ENCODE measurements at places on chromosomes 11 and 22.

DNA sequence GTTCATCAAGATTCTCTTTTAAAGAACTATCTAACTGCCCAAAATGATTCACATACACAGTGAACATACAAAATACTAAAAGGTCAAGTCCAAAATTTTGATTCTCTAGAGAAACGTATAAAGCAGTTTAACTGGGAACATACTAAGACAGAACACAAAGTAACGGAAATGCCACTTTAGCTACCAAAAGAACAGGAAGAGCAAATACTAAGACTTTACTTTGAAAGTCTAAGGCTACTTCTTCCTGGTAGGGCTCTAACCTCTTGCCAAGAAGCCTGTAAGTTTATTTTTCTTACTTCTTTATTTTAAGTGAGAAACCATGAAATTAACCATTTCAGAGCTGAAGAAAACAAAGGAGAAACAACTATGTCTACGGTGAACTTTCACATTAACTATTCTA is 6.2 kb downstream of the PICALM start:
- DNase-seq, result no peak

DNA sequence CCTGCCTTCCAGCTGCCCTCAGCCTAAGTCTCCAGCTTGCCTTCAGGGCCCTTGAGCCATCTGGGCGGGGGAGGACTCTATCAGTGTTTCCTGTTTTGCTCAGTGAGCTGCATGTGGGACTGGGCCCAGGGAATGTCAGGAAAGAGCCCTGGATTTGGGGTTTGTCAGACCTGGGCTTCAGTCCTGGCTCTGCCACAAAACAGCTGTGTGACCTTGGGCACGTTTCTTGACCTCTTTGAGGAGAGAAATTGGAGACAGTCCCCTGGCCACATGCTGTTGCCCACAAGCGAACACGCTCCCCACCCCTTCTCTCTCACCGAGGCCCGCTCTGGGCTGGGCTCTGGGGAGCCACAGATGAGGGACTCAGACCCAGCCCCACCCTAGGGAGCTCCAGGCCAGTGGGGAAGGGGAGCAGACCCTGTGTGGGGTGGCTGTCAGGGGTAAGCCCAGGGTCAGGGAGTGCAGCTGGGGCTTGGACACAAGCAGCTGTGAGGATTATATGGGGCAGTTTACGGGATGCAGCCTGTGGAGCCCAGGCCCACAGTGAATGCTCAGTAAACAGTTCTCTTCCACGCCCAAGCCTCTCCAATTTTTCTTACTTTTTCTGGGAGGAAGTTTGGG is 12.3 kb downstream of the MYO7A start:
- DNase-seq, result no peak

- no peak for DNase-seq
Measured at GRCh38 chr11:77244277-77245027, 57.0 kb downstream of the GDPD4 start.

- DNase-seq, result no peak
Measured at GRCh38 chr11:27205250-27205649, 157.8 kb downstream of the CCDC34 start.

- no peak for DNase-seq
Measured at GRCh38 chr11:86066657-86067008, 2.3 kb downstream of the PICALM start.

- DNase-seq, result no peak
Measured at GRCh38 chr11:67413266-67413849, 2.1 kb upstream of the CARNS1 start.

- DNase-seq, result no peak
Measured at GRCh38 chr11:91163619-91164451, 941.0 kb upstream of the CHORDC1 start.

DNA sequence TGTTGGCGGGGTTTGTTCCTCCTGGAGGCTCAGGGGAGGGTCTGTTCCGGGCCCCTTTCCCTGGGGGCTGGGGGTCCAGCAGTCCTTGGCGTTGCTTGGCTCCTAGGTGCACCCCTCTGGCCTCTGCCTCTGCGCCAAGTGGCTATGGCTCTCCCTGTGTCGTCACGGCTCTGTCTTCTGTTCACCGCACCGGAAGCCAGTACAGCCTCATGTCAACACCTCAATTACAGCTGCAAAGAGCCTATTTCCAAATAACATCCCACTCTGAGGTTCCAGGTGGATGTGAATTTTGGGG is 64.8 kb downstream of the CELSR1 start:
- DNase-seq, result no peak

DNA sequence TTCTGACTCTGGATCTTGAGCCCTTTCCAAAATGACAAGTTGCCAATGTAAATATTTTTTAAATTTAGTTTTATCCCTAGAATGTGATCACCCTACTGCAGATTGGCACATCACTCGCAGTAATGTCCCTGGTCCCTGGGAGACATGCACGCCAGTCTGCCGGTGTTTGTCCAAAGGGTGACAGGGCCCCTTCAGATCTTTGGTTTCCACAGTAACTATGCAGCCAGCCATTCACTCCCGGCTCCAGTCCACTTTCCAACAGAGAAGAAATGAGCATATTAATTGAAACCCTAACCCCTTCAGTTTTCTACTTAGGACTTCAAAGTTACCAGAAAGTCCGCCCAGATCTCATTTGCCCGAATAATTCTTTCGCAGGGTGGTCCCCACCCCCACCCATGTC is 25.8 kb upstream of the RASSF10 start:
- DNase-seq, result no peak

DNA sequence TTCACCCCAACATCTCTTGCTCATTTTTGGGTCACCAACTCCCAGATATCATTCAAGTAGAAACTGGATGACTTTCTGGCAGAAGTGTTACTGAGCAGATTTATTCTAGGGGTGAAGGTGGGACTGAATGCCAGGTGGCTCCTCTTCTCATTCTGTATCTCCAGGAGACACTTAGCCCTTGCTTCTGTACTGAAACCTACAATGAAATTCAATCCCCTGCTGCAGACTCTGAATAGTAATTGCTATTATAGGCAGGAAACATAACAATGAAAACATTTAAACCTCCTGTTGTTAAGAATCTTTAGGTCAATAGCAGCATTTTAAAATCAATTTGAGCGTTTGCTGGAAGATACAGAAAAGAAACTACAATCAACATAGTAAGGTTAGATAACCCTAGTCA is 879.4 kb upstream of the TENM4 start:
- no peak for DNase-seq

DNA sequence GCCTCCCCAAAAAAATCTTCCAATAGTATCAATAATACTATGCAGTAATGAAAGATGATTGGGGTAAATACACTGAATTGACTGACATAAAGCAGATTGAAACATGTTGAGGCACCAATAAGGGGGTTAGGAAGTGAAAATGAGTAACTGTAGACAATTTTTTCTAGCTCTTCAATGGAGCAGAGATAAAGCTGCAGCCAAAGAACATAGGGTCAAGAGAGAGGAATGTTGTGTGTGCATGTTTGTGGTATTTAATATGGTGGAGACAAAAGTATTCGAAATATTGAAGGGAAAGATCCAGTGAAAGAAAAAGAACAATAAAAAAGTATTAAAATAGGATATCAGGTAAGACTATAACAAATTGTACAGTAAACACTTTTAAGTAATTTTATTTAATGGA is 450.0 kb upstream of the CCDC179 start:
- DNase-seq, result no peak

DNA sequence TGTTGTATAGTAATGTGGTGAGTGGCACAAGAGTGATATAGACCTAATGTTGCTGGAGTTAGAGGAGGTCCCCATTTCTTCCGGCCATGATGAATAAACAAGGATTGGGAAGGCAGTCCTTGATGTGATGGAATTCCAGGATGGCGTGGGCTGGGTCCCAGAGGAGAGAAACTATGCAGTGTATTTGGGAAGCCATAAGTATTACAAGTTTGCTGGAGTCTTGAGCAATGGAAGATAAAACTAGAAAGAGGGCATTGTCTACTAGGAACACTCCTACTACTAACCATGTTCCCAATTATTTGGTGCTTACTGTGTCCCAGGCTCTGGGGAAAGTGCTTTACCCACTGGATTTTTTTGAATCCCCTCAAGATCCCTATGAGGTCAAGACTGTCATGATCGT is 20.0 kb downstream of the LDLRAD3 start:
- DNase-seq, result no peak

DNA sequence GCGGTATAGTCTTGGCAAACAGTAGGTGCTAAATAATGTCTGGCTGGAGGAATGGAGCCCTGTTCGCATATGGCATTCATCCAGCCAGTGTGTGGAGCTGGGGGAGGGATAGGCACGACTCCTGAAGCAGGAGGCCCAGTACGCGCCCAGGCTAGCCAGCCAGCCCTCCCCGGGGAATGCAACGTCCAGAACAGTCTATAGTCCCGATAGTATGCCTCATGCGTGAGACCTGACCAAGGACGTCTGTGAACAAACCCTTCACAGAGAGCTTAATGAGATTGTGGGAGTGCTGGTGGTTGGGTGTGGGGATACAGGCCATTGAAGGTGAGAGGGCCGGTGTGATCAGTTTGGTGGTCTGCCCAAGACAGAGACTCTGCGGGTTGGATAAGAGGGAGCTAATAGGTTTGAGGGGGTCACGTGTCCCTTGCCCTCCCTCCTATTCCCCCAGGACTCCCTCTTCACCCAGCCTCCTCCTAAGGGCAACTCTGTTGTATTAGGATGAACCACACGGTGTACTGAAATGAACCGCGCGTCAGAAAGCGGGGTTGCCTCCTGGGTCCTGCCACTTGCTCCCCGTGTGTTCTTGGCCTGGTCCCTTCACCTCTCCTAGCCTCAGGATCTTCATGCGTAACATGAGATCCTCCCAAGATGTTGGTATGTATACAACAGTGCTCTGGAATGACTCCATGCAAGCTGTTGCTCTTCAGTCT is 987 bp upstream of the GRIK4 start:
- DNase-seq, result no peak

DNA sequence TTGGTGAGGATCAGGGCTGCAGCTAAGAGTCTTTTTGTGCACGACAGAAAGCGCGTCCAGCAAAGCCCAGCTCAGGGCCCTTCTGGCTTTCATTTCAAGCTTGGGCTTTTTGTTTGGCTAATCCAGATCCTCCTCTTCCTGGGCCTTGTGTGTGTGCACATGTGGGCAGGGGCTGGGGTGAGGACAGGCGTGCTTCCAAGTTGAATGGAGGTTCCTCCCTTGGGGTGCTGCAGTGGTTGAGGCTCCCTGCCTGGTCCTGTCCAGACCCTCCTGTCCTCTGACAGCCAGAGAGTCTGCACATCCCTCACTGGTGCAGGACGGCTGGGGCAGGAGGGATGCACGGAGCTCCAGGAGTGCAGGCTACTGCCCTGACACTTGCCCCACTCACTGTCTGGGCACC is 62.0 kb upstream of the NECTIN1 start:
- no peak for DNase-seq

DNA sequence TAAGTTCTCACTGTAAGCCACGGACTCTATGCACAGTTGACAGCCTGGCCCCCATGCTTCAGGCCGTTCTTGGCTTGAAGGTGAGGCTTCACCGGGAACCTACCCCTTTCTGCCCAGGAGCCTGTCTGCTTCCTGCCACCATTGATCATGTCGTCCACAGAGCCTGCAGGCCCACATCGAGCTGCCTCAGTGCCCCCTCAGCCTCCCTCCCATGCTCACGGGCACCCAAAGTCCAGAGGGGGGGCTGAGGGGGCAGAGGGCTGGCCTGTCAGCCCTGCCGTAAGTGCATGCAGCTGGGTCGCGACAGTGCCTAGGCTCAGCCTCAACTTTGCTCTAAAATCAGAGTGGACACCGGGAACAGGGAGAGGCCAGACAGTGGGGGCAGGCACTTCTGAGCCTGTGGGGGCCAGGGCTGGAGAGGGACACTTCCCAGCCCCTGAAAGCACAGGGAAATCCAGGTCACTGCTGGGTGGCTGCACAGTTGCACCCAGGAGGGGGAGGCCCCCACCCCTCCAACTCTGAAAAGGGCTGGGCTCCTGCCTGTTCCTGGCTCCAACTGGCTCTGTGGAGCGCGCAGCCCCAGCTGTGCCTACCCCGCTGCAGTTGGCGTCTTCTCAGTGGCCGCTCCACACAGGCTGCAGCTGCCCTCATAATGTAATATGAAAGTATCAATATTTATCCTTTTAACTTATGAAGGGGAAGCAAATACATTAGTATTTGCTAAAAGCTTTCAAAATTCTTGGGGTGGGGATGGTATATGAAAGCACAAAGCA is 598.6 kb downstream of the DLG2 start:
- DNase-seq, result no peak

DNA sequence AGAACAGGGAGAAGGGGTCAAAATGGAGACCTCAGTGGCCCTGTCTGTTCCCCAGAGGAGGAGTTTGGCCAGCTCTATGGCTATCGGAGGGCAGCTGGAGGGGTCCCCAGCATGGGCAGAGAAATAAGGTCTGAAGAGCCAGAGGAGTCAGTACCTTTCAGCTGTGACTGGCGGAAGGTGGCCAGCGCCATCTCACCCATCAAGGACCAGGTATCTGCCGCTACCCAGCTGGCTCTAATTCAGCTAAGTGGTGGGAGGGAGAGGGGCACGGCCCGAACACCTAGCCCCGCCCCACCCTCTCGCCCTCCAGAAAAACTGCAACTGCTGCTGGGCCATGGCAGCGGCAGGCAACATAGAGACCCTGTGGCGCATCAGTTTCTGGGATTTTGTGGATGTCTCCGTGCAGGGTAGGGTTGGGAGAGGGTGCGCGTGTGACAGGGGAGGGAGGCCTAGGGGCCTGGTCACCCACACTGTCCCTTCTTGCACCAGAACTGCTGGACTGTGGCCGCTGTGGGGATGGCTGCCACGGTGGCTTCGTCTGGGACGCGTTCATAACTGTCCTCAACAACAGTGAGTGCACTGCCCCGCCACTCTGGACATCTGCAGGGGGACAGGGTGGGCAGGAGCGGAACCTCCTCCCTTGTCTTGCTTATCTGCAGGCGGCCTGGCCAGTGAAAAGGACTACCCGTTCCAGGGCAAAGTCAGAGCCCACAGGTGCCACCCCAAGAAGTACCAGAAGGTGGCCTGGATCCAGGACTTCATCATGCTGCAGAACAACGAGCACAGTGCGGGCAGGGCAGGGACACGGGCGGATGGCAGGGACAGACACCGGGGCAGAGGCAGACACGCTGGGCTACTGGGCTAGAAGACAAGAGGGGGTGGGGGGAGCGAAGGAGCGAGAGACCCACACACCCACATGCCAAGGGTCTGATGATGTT is 2.8 kb downstream of the CTSW start:
- DNase-seq, result no peak

GRCh38 chr11:11351042-11351586 is 1.9 kb downstream of the CSNK2A3 start:
- no peak for DNase-seq

GRCh38 chr22:42959576-42960509 is 55.1 kb downstream of the PACSIN2 start:
- DNase-seq, result no peak

All from esophagus squamous epithelium (tissue), 5 donors.